H7 (cell line): ENCODE measurements at places on chromosomes 12 and 14.

- no peak for DNase-seq
These were observed 428.5 kb downstream of the CCDC91 start for GRCh38 chr12:28618772-28619171.

- DNase-seq, result no peak
These were observed 450.6 kb downstream of the DPF3 start for GRCh38 chr14:72443256-72443655.

DNA sequence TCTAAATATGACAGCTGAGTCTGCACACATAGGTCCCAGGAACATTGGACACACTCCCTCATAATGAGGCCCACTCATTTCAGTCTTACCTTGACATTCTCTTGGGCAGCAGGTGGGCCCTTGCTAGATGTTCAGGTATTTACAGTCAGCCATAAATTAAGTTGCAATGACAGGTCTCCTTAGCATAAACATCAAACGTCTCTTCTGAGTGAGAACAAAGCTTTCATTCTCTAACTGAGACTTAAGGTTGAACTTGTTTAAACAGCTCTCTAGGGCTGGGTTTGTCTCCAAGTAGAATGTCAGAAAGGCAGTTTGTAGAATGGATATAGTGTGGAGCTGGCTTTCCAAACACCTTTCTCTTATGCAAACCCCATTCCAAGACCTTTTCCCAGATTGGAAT lies 10.3 kb downstream of the ACVR1B start:
- no peak for DNase-seq

DNA sequence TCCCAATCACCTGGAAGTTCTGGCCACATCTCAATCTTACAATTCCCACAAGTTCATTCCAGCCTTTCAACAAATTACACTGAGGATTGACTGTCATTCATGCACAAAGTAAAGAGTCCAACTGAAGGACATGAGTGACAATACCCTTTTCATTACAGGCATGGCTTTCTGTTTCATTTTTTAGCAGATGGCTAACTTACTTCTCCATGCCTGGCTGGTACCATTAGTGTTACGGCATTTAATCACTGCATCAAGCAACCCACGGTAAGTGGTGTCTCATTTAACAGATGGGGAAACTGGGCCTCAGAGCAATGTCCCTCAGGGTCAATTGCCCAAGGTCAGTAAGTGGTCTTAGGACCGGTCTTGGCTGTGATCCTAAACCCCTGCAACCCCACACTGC lies 114.4 kb downstream of the PRICKLE1 start:
- DNase-seq, result no peak

- no peak for DNase-seq
These were observed 84.6 kb downstream of the SETD3 start for GRCh38 chr14:99395909-99396530.

DNA sequence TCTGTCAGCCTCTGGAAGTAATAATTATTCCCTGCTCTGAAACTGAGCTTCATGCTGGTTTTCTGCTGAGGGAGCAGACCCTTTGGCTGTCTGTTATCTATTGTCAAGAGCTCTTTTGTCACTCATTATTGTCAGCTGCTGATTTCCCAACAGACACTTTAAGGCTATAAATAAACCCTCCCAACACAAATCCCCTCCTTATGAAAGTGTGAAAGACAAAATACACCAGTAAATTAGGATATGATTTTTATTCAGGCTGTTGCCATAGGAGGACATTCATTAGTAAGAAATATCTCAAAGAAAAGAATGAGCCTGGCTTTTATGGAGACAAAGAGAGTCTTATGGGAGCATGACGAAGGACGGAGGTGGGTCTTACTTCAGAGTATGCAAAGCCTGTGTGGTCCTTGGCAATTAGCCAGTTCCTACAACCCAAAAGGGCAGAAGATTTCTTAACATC lies 180.8 kb downstream of the CRADD start:
- no peak for DNase-seq

- no peak for DNase-seq
These were observed 31.9 kb downstream of the TSPAN19 start for GRCh38 chr12:85004204-85004603.

DNA sequence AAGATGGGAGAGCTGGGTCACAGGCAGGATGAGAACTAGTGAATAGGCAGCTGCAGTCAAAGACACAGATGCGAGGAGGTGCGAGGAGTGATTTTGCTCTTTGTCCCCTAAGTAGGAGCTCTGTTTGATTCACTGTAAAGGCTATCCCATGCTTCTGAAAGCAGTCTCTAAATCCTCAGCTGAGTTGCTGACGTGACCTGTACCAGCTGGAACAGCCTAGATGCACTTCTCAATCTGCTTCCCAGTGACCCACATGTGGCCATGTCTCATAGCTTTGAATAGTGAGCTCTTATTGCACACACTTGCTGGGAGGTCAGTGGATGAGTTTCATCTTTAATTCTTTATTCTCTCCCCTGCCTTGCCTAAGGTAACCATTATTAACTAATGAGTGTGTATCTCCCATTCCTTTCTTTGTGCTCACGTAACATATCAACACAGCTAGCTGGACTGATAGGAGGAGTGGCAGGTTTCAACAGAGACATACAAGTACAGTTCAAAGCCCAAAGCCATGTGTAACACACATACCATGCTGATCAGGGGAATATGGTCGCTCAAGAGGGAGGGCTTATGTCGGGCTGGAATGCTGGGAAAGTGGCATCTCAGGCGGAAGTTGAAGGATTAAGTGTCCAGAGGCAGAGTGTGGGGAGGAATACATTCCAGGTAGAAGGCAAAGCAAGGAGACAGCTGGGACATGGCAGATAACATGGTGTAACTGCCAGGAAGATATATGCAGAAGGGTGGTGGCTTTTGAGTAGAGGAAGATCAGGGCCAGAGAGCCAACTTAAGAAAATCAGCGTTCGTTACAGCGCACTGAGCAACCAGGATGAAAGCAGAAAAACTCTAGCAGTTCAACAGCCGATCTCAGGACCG lies 15.4 kb upstream of the YY1 start:
- no peak for DNase-seq

DNA sequence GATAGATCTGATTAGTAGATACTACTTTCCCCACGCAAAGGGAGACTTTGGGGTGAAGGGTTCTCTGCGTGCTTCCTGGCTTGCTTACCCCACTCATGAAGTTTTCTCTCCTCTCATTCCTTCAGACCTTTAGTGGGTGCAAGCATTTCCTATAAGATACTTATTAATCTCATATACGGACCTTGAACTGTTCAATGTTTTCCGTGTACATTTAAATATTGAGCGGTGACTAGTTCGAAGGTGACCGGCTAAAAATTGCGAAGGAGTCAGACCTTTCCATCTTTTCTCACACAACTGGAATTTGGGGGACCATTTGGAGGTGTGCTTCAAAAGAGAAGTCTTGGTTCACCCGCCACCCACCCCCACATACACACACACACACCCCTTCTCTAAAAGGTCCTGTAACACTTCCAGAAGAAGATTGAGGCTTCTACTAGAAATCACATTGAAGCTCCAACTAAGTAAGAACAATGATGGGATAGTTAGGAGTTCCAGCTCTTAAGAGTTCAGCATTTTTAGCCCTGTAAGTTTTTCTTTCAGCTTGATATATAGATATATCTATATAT lies 6.1 kb upstream of the FOXG1 start:
- no peak for DNase-seq

DNA sequence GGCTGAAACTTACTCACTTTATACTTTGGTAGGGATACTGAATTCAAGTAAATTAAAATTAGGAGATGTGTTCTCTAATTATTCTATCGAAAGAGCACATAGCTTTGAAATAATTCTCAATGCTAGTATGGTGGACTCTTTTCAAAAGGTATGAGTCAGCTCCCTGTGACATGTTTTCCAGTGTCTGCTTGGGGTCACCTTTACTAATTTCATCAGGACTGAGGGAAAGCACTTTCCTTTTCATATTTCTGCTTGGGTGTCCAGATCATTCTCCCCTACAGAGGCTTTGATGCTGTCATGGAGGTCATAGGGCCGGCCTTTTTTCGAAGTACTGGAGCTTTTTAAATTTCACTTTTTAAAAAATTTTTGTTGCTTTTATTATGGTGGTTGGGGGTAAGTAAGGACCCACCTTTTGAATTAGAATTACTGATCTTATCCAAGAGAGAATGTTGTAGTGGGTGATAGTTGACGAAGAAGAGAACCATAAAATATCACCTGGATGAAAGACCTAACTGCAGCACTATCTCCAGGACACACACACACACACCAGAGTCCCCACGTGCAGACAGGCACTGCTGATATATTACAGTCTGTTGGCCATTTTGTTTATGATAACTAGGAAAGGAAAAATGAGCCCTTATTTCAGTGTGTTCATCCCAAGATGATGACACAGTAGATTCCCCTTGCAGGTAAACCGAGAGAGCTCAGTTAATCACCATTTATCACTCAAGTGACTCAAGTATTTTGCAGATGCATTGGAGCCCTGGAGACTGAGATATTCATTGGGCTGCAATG lies 558.6 kb downstream of the DIO2 start:
- DNase-seq, result no peak

DNA sequence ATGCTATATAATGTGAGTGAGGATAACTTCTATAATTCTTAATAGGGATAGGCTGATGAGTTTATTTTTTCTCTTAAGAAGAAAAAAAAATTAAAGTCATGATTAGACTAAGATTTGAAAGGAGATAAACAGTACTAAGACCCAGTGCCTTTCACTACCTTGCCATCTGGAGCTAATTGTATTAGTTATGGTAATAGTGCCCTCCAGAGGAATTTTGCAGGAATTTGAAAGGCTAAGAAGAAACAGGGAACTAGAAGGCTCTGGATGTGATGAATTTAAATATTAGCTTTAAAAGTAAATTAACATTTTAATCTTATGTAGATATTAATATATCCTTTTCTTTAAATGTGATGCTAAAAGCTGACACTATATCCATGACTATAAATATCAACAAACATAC lies 36.6 kb upstream of the PIK3C2G start:
- peak; percentile 26 for DNase-seq

DNA sequence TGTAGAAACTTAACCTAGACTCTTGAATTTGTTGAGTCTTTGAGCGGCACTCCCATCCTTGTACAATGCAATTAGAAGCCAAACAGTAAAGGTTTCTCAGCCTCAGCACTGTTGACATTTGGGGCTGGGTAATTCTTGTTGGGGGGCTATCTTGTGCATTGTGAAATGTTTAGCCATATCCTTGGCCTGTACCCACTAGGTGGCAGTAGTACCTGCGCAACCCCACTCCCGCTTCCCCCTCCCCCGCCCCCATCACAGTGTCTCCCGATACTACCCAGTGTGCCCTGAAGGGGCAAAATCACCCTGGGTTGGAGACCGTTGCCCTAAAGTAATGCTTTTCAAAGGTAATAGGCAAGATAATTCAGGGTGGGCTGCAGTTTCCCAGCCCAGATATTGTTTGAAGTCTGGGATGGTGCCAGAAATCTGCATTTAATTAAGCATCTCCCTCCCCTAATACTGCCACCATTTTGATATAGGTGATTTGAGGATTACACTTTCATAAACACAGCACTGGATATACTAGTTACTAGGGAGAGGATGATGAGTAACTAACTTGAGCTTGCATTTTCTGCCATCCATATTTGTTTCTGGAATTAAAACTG lies 1.8 kb downstream of the COX6A1 start:
- peak; percentile 91 for DNase-seq

DNA sequence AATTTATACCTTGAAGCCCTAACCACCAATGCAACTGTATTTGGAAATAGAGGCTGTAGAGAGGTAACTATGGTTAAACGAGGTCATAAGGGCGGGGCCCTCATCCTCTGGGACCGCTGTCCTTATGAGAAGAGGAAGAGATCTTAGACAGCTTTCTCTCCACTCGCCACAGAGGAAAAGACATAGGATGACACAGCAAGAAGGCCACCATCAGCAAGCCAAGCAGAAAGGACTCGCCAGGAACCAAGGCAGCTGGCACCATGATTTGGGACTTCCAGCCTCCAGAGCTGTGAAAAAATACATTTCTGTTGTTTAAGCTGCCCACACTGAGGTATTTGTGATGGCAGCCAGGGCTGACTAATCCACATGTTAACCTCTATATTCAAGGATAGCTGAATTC lies 30.4 kb upstream of the BCAT1 start:
- DNase-seq, result no peak

GRCh38 chr14:76228138-76228537 lies 76.4 kb downstream of the GPATCH2L start:
- DNase-seq, result no peak

- no peak for DNase-seq
These were observed 148.2 kb downstream of the SLC38A6 start for GRCh38 chr14:61129168-61129745.

DNA sequence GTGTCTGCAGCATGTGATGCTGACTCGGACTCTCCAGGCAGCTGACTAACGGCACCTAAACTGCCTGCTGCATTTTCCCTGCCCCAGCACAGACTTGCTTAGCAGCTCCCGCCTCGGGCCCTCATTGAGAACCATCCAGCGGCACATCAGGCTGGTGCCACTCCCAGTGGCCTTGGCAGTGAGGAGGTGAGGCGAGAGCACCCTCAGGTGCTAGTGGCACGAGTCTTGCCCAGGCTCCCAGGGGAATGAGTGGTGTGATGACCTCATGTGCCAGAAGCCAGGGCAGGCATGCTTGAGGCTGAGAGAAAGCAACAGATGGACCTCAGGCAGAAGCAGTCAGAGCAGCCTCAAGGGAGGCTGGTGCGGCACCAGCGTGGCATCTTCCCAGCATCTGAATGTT lies 60.2 kb downstream of the PRKCH start:
- no peak for DNase-seq

DNA sequence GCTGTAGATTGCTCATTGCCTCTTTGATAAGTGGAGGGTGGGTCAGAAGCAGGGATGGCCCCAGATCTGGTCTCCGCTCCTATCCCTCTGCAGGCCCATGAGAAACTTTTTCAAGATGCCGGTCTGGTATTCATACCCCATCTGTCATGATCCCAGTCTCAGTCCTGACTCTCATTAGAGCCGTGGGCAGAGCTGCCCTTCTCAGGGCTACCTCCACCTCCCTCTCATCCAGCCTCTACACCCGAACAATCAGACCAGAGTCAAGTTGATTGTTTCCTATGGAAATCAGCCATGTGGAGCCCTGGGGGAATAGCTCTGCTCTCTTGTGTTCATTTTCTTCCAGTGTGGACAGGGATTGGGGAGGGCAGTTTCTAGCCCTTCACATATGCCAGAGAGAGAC lies 45.8 kb downstream of the NEUROD4 start:
- DNase-seq, result no peak

DNA sequence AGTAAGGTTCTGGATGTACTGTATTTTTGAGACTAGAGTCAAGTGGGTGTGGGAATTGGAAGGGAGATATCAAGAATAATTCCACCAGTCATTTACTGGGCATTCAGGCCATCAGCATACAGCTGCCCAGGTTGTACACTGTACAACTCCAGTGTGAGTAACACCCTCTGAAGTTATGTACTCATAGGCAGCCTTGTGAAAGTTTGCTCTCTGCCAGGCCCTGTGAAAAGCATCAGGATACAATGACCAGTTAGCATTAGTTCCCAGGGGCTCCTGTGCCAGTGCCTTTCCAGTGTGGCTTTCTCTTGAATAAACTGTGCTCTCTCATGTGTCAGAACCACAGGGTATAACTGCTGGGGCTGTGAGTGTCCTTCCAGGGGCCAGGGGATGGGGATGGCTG lies 89.7 kb downstream of the LGMN start:
- DNase-seq, result no peak

- DNase-seq, result no peak
These were observed 18.9 kb downstream of the PITPNM2 start for GRCh38 chr12:123131879-123132402.

GRCh38 chr12:131007740-131008117 lies 54.0 kb downstream of the ADGRD1 start:
- DNase-seq, result no peak

- no peak for DNase-seq
These were observed 146.7 kb downstream of the TMEM117 start for GRCh38 chr12:43982544-43982943.

- DNase-seq, result no peak
These were observed 120.3 kb downstream of the GARIN6 start for GRCh38 chr12:99767809-99768208.

GRCh38 chr12:31249356-31249755 lies 76.6 kb downstream of the SINHCAF start:
- DNase-seq, result no peak
